ENCODE measurements at places on chromosomes 2 and 18.
A peak's percentile ranks its signal among the peaks of the same experiment; 100 is the strongest.

DNA sequence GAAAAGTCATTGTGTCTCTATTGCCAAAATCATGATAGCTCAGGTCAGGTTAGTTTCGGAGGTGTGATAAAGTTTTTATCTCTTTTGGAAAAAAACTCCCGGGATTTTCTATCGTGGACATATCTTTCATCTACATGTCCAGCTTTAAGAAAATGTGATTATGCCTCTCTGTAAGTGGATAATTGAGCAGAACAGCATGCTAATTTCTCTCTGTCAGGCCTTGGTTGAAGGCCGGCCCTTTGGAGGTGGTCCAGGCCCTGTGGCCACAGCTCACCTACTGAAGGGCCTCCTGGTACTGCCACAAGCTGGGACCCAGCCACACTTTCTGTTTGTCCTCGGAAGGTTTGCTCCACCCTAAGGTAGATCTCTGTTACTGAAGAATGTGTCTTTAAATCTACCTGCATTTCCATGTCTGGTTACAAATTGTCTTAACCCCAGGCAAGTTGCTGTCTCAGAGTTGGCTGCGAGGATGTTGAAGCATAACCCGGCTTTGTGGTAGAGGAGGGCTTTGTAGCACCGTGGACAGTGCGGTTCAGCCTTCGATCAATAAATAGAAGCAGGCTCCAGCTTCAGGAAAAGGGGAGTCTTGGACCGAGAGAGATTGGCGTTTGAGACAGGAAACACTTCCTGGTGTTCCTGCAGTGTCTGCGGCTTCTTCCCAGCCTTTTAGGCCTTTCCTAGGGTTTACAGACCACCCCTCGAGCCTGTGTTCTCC lies 25.5 kb downstream of the TCF7L1 start:
- DNase-seq, result no peak

DNA sequence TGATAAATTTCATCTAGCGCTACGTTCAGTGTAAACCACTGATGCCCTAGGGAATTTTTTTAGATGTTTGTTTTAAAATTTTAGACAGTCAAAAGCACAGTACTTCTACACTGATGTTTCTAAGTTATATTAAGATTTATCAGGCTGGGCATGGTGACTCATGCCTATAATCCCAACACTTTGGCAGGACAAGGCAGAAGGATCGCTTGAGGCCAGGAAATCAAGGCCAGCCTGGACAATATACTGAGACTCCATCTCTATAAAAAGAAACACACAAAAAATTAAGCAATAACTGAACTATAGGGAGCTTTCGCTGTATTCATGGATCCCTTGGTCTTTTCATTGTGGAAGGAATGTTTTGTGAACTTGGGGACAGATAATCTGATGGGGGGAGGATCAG lies 50.6 kb upstream of the MAPRE2 start:
- DNase-seq, result no peak

DNA sequence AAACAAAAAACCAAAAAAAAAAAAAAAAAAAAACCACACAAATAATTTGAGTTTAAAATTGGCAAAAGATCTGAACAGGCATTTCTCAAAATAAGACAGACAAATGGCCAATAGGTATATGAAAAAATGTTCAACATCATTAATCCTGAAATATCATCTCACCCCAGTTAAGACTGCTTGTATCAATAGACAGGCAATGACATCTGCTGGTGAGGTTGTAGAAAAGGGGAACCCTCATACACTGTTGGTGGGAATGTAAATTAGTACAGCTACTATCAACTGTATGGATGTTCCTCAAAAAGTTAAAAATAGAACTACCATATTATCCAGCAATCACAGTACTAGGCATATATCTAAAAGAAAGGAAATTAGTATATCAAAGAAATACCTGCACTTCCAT lies 523.1 kb downstream of the XIRP2 start:
- DNase-seq, result no peak

DNA sequence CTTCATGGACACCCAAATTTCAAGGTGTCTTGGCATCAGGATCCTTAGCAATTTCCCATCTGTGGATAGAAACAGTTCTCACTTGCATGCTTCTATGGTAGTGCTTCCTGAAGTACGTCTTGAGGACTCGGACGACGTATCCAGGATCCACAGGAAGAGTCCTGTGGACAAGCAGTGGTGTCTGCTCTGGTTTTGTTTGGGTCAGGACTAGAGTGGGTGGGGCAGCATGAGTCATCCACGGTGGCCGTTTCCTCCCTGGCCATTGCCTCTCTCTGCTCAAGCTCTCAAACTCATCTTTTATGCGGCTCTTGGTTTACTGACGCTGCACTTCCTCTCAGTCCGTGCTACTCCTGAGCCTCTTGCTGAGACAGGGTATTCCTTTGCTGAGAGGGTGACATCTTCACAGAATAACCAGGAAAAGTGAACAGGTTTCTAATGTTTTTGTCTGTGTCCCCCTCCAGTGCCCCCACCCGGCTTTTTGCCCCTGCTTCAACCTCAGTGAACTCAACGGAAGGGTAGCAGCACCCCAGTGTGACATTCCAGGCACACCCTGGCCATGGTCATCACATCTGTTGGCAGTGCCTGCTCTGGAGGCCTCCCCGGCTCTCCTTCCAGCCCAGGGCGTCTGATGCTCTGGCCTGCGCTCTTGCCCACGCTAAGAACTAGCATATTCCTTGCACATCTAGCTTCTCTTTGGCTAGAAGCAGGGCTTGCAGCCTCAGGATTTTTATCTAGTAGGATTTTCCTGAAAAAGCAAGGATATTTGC lies 62.2 kb downstream of the ARMC9 start:
- peak; percentile 12 for DNase-seq

DNA sequence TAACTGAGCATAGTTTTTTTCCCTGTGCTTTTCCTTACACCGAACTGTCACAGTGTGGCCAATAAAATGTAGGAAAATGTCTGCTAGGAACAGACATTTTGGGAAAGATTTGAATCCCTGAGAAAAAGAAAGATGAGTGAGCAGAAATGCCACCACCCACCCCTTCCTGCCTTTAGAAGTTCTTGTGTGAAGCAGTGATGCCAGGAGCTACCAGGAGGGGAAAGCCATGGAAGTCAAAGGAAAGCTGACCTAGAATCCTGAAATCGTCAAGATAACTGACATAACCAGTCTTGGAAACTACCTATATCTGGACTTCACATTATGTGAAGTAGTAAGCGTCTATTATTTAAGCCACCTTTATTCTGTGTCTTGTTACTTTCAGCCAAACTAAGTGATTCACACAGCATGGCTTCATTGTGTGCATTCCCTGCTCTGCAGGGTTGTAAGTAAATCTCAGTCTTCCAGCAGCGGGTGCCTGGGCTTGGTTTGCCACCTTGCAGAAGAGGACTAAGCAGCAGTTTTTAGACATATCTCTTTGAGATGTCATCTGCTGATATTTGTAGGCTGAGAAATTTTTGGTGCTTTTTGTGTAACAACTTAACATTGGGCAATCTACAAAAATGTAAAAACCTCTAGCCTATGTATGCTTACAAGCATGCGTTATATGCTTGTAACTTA lies 11.2 kb upstream of the SPRED2 start:
- DNase-seq, result no peak

GRCh38 chr2:102291319-102292075 lies 19.9 kb upstream of the IL1RL1 start:
- DNase-seq, result peak; percentile 54

DNA sequence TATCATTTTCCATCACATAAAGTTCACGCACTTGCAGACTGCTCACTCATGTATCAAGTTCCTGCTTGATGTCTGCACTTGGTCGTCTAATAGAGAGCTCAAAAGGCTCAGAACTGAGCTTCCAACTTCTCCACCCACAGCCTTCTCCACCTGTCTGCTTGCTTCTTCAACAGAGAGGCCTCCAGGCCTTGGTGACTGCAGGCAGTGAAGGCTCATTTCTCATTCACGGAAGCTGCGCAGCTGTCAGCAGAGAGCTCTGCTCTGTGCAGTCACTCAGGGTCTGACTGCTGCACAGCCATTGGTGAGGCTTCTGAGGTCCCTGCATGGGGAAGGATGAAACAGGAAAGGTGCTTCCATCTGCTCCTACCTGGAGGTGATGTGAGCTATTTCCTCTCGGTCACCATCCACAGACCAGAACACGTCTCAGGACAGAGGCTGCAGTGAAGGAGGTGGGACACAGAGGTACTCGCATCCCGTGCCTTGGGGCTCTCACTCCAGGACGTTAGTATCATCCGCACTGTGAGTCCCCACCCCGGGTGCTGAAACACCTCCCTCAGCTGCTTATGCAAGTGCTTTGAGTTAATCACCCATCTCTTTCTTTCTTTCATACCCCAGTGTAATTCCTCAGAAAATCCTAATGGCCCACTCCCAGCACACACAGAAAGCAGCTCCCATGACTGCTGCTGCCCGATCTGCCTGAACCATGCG lies 126.2 kb downstream of the TMEM18 start:
- no peak for DNase-seq

- DNase-seq, result no peak
These were observed 156.7 kb downstream of the KLHL29 start for GRCh38 chr2:23541503-23542229.

DNA sequence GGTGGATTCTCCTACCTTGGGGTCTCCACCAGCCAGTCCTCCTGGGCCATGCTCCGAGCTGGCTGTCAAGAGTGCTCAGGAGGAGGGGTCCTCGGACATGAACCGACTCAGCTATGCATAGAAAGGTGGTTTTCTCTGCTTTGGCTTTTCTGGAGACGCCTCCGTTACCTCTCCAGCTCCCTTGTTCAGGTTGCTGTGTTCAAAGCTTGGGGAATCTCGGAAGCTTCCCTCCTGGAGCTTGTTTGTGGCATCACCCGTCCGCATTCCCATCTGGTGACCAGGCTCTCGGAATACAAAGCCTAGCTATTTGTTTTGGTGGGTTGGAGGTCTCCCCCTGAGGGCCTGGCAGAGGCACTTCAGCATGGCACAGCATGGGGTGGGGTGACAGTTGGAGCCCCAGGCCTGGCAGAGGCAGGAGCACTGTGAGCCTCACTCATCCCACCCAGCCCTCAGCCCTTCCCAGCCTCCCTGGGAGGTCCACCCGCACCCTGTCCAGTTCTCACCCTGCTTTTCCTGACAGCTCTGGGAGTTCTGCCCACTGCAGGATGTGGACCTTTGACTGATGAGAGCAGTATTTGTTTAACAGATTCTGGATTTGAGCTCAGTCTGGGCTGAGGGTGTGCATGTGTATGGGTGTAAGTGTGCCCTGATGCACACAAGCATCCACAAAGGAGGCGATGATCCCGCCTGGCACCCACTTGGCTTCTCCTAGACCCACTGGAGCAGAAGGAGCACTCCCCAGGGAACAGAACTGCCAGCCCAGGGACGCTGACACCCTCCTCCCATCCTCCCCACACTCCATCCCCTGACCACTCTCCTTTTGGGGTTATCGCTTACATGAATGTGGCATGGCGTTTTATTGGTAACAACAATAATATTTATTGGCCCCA lies 107.3 kb upstream of the HS6ST1 start:
- DNase-seq, result no peak

DNA sequence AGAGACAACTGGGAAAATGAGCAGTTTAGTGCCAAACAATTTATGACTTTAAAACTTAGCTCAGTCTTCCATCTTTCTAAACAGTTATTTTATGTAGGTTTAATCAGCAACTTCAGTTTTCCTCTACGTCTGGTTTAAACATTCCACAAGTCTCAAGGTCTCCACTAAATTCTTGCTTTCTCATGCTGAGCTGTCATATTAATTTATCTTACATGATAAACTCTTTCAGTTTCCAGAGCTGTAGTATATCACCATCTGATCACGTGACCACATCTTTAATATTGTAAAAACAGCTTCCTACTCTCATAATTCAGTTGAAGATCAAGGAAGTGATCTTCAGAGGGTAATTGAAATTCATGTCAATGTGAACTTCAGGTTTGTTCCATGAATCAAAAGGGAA lies 158.6 kb downstream of the ZNF804A start:
- DNase-seq, result no peak

DNA sequence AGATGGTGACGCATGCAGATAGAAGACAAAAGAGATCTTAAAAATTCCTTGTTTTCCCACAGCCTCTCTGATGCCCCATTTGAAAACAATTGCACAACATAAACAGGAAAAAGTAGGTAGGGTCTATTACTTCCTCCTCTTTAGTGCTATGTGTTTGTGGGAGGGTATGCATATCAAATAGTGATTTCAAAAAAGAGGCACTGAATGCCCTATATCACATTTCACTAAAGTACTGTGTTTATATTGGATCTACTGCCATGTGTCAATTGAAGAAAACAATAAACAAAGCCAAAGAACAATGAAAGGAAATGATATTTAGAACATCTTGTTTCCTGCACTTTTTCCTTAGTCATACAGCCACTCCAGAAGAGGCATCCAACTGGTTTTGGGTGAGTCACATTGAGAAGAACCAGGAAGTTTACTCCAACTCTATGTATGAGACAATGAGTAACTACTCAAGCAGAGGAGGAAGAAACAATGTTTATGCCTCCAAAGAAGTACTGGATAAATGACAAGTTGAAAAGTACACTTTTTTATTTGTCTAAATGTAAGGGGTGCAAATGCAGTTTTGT lies 583.6 kb downstream of the FBXO15 start:
- peak; percentile 96 for DNase-seq

- DNase-seq, result peak; percentile 13
These were observed 101.2 kb upstream of the GALNT13 start for GRCh38 chr2:153770359-153770991.

- no peak for DNase-seq
These were observed 429.9 kb downstream of the MTX2 start for GRCh38 chr2:176699098-176699497.

- DNase-seq, result peak; percentile 58
These were observed 155.0 kb downstream of the ARHGAP15 start for GRCh38 chr2:143284087-143284675.

DNA sequence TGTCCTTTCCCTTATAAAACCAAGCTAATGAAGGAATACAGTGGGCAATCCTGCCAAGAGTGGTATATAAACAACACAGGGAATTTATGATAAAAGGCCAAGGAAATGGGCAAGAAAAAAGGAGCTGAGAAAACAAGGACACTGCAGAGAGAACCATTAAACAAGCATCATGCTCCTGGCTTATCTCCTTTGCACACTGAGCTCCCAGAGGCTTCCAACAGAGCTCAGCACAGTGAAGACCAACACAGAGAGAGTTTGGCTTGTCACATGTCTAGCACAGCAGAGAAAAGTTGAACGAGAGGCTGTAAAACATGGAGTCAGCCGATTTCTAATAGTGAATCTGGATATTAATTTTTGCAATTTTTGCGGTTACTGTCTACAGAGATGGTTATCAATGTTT lies 68.0 kb upstream of the KLF7 start:
- no peak for DNase-seq

DNA sequence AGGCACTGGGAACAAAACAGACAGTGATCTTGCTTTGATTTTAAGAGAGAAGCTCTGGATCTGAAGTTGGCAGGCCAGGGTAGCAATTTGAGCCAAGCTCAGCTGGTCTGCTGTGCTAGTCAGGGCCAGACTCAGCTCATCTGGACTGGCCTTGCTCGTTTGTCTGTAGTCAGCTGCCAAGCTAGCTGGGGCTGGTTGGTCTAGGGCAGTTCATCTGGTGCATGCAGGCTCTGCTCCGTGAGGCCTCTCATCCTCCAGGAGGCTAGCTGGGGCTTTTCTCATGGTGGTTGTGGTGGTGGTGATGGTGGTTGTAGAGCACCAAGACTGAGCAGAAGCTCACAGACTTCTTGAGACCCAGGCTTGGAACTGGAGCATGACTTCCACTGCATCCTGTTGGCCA lies 10.3 kb downstream of the FBLN7 start:
- no peak for DNase-seq
